ENCODE measurements at places on chromosomes 4 and X. TPM values are rescaled to one million over a fixed set of nuclear protein-coding genes. Genes with fewer than 3 reads are reported as not detected.

DNA sequence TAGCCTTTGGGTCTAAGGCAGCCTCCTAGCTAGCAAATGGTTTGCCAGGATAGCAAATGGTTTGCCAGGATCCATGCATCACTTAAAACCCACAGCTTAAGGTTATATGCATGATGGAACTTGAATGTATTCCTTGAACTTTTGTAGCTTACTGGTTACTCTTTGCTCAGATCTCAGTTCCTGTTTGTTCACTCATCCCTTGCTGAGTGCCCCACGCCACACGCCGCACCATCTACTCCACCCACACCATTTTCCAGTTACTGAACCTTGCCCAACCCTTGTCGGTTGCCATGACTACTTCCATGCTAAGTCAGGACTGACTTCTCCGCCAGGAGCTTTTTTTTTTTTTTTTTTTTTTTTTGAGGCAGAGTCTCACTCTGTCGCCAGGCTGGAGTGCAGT lies 29.5 kb upstream of the XIAP start:
- no peak overlapping the region for H3K27ac ChIP-seq
- H3K27me3 ChIP-seq: no peaks in the 10 kb centered on the region
- no peaks in the 10 kb centered on the region for H3K36me3 ChIP-seq
- no peak overlapping the region for H3K4me3 ChIP-seq

GRCh38 chrX:19683358-19683757 lies 168.1 kb upstream of the MAP3K15 start:
- no peaks in the 10 kb centered on the region for H3K27me3 ChIP-seq
- no peak overlapping the region for H3K4me3 ChIP-seq
- peaks cover 13% of the 10 kb centered on the region for H3K36me3 ChIP-seq
- peaks cover 56% of the 10 kb centered on the region for H3K4me1 ChIP-seq
- DNase-seq: no peak

DNA sequence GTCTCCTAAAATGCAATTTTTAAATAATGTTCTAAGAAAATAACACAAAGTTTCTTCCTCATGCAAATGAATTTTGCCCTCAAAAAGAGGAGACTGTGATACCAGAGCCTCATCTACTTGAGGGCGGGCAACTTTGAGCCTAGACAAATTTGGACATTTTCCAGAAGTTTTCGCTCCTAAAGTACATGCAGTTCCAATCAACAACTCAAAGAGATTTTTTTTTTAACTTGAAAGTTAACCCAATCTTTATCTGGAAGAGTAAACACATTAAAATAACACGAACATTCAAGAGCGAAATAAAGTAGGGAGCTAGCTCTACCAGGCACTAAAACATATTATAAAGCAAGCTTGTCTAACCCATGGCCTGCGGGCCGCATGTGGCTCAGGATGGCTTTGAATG lies 29.4 kb upstream of the FBXW7 start:
- no peaks in the 10 kb centered on the region for H3K27me3 ChIP-seq
- no peak overlapping the region for H3K4me3 ChIP-seq
- no peak overlapping the region for H3K27ac ChIP-seq

DNA sequence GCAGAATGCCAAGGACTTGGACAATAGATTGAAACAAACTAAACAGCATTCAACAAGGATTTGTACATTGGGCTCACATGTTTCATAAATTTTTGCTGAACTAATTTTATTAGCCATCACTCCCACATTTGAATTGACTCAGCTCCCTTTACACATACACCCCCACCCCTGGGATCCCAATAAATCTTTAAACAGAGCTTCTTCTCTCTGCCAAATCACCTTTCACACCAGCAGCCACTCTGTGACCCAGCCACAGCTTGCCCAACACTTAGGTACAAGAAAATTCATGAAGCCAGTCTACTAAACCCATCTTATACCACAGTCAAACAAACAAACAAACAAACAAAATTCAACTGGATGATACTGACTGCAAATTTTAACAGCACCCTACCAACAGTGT lies 21.6 kb downstream of the PHKA2 start:
- H3K27ac ChIP-seq: no peak overlapping the region
- no peak overlapping the region for H3K4me3 ChIP-seq
- no peaks in the 10 kb centered on the region for H3K4me1 ChIP-seq
- DNase-seq: no peak
- H3K27me3 ChIP-seq: no peaks in the 10 kb centered on the region
- H3K36me3 ChIP-seq: no peaks in the 10 kb centered on the region

DNA sequence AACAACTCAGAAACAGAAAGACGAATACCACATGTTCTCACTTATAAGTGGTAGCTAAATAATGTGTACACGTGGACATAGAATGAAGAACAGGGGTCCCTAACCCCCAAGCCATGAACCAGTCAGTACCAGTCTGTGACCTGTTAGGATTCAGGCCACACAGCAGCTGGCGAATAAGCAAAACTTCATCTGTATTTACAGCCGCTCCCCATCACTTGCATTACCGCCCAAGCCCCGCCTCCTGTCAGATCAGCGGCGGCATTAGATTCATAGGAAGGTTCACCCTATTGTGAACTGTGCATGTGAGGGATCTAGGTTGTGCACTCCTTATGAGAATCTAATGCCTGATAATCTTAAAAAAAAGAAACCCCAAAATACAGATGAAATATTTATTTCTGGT lies 1128.7 kb downstream of the NLGN4X start:
- H3K27ac ChIP-seq: no peak overlapping the region
- H3K27me3 ChIP-seq: no peaks in the 10 kb centered on the region
- H3K36me3 ChIP-seq: no peaks in the 10 kb centered on the region
- no peaks in the 10 kb centered on the region for H3K4me1 ChIP-seq
- DNase-seq: no peak
- no peak overlapping the region for H3K4me3 ChIP-seq

- no peaks in the 10 kb centered on the region for H3K27me3 ChIP-seq
- H3K27ac ChIP-seq: no peak overlapping the region
- DNase-seq: no peak
- H3K36me3 ChIP-seq: peaks cover 3% of the 10 kb centered on the region
These were observed 59.8 kb downstream of the TBCK start for GRCh38 chr4:106256190-106256589.

DNA sequence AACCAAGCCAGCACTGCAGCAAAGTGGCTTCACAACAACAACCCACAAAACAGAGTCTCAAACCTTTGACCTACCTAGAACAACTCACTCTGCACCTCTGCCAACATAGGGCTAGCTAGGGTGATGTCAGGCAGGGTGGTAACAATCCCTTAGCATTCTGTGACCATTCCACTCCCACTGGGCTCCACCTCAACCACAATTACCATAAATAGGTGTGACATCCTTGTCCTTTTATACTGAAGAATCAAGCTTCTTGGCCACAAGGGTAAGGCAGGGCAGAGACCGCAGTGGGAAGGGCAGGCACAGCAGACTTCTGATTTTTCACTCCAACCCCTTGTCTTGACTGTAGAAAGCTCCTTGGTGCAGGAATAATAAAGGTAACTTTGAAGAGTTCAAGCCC lies 795.4 kb upstream of the DIAPH2 start:
- no peak overlapping the region for H3K4me3 ChIP-seq
- no peak for DNase-seq
- no peak overlapping the region for H3K27ac ChIP-seq

DNA sequence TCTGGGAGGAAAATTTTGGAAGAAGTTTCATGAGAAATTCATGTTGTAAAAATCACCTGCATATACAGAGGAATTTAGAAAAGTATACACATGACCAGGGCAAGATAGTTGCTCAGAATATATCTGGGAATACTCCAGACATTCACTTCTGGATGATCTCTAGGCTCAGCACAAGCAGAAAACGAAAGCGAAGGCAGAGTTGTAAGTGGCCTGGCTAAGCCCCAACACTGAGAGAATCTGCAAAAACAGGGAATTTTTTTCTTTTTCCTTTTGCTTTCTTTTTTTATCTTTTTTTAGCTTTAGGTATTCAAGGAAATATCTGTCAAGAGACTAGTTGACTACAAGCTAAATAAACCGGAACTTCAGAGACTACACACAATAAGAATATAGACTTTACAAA lies 207.2 kb downstream of the FGF13 start:
- no peak overlapping the region for H3K4me3 ChIP-seq
- no peaks in the 10 kb centered on the region for H3K36me3 ChIP-seq
- DNase-seq: no peak
- no peaks in the 10 kb centered on the region for H3K4me1 ChIP-seq
- H3K27ac ChIP-seq: no peak overlapping the region
- no peaks in the 10 kb centered on the region for H3K27me3 ChIP-seq

- no peaks in the 10 kb centered on the region for H3K27me3 ChIP-seq
- no peaks in the 10 kb centered on the region for H3K36me3 ChIP-seq
- H3K4me3 ChIP-seq: no peak overlapping the region
- no peak for DNase-seq
- no peak overlapping the region for H3K27ac ChIP-seq
These were observed 140.3 kb upstream of the CXCL13 start for GRCh38 chr4:77465271-77465670.

DNA sequence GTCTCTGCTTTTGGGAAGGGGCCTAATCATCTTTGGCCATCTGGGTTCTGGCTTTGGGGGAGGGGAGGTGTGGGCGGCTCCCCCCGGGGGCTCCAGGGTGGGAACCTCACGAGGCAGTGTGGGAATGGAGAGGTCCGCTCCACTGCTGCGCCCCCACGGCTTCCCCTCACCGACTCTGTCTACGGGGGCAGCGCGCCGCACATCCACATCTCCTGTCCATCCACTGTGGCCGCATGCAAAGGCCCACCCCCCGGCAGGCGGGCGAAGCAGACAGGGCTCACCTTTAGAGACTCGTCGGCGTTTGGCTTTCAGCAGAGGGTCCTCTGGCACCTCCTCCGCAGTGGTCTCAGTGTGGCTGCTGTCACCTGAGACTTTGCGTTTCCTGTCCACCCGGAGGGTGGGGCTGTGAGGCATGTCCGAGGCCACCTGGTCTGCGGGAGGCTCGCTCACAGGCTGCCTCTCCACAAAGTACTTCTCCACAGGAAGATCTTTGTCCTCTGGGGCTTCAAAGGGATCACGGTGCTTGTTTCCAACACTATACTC lies 33.6 kb downstream of the BCOR start:
- DNase-seq: no peak
- H3K27ac ChIP-seq: no peak overlapping the region
- peaks cover 40% of the 10 kb centered on the region for H3K36me3 ChIP-seq
- H3K4me3 ChIP-seq: no peak overlapping the region
- H3K4me1 ChIP-seq: peaks cover 36% of the 10 kb centered on the region
- H3K27me3 ChIP-seq: no peaks in the 10 kb centered on the region

GRCh38 chrX:3232262-3232923 lies 114.1 kb downstream of the MXRA5 start:
- no peaks in the 10 kb centered on the region for H3K4me1 ChIP-seq
- no peaks in the 10 kb centered on the region for H3K27me3 ChIP-seq
- DNase-seq: no peak
- H3K4me3 ChIP-seq: no peak overlapping the region

DNA sequence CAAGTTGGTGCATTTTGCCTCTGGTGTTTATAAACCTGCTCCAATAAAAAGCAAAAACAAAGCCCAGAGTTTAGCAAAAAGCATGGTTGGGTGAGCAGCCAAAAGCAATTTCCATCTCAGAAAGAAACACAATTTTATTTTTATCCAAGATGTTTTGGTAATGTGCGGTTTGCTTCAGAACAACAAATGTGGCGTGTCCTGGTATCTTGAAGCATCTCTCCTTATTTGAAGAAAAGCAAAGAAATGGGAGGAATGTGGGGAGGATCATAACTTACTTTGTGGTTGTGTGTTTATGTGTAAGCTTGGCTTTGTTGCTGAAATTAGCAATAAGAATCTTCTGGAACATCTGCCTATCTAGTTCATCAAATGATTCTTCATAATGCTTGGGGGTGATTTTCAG lies 88.3 kb upstream of the DDX3X start:
- H3K4me3 ChIP-seq: no peak overlapping the region
- no peaks in the 10 kb centered on the region for H3K36me3 ChIP-seq
- no peaks in the 10 kb centered on the region for H3K4me1 ChIP-seq
- DNase-seq: no peak

- H3K27ac ChIP-seq: no peak overlapping the region
- no peaks in the 10 kb centered on the region for H3K36me3 ChIP-seq
- no peaks in the 10 kb centered on the region for H3K27me3 ChIP-seq
- no peak overlapping the region for H3K4me3 ChIP-seq
- no peak for DNase-seq
These were observed 16.1 kb upstream of the CXCL3 start for GRCh38 chr4:74054483-74055047.

DNA sequence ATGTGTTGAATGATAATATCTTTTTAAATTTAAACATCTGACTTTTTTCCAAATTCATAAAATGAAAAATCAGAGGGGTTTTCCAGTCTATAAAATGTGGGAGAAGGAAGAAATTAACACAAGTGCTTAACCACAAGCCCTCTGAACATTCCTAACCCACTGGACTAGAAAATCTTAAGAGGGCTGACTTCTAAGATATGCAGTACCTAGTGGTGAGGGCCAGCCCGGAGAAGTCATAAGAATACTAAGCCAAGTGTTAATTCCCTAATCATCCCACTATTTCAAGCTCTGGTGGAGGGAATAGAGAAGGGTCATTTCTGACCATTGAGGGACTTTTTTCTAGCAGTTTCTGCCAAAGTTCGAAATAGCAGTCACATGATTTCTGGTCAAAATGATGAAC lies 86.9 kb upstream of the NEIL3 start:
- no peak for DNase-seq
- no peaks in the 10 kb centered on the region for H3K27me3 ChIP-seq
- H3K36me3 ChIP-seq: no peaks in the 10 kb centered on the region
- H3K4me1 ChIP-seq: no peaks in the 10 kb centered on the region
- H3K4me3 ChIP-seq: no peak overlapping the region

GRCh38 chrX:9747644-9748043 lies 18.0 kb downstream of the GPR143 start:
- DNase-seq: no peak
- no peak overlapping the region for H3K27ac ChIP-seq
- peaks cover 6% of the 10 kb centered on the region for H3K4me1 ChIP-seq
- no peak overlapping the region for H3K4me3 ChIP-seq
- H3K27me3 ChIP-seq: no peaks in the 10 kb centered on the region

- no peaks in the 10 kb centered on the region for H3K4me1 ChIP-seq
- H3K36me3 ChIP-seq: no peaks in the 10 kb centered on the region
- H3K27me3 ChIP-seq: no peaks in the 10 kb centered on the region
- no peak overlapping the region for H3K27ac ChIP-seq
- no peak overlapping the region for H3K4me3 ChIP-seq
These were observed 223.7 kb downstream of the QDPR start for GRCh38 chr4:17288151-17288550.

DNA sequence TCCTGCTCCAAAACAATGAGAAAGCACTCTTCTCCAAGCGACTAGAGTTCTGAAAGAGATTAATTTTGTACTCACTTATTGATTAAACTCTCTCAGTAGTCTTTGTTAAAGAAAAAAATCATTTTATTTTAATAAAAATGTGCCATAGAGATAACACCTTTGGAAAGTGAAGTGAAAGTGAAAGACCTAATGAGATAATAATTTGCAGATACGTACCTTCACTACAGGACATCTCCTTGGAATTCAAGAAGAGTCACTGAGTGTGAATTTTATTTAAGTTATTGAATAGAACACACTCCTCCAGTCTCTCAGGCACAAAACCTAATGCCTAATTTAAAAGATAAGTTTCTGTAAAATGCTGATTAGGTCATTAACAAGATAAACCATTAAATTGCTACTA lies 1070.6 kb upstream of the GRID2 start:
- no peaks in the 10 kb centered on the region for H3K27me3 ChIP-seq
- no peak overlapping the region for H3K27ac ChIP-seq

F8 gene
- 0.89 TPM for total RNA-seq

SLC26A1 gene
- 0.37 TPM for total RNA-seq

ZCCHC18 gene
- total RNA-seq: 4.3 TPM

USP51 gene
- 2.0 TPM for total RNA-seq

CAPN6 gene
- not detected for total RNA-seq

PABPC1L2B gene
- total RNA-seq: not detected

NSG1 gene
- total RNA-seq: 0.62 TPM

OTUD6A gene
- total RNA-seq: not detected

DNAAF6 gene
- total RNA-seq: not detected

SMS gene
- total RNA-seq: 24.0 TPM
